Spinal cord (tissue), 10 donors: ENCODE measurements at places on chromosomes 3 and 15.

DNA sequence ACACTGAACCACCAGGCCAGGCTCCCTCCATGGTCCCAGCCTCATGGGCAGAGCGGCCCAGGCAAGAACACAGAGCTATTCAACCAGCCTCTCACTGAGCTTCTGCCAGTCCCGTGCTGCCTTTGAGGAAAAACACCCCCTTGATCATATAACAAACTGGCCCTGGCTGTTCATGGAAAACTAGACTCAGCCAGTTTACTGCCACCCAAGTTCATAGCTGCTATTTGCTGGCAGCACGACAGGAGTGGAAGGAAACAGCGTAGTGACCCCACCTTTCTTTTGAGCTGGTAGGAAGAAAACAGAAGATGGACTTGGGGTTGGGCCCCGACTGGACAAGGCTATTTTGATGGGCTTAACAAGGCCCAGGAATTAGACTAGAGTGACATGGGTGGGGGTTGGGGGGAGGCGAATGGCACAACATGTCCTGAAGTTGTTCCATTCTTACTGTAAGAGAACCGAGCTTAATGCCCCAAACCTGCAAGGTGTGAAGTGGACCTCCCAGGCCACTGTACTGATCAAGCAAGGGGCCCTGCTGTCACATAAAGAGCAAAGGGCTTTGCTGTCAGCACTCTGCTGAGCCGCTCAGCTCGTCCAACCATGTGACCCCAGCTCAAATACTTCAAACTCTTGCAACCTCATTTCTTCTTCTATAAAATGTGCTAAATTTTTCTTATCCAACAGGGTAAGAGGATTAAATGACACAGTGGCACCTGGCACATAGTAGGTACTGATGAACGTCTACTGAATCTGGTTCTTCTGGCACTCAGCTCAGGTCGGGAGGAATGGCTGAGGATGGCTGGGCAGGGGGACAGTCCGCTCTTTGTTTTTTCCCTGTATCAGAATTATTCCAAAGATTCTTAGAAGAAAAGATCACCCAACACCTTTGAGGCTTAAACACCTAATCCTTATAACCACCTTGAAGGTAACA lies 1.6 kb downstream of the FBXL22 start:
- peak; percentile 29 for DNase-seq

- no peak for DNase-seq
Measured at GRCh38 chr15:38876621-38877020, 312.0 kb upstream of the RASGRP1 start.

DNA sequence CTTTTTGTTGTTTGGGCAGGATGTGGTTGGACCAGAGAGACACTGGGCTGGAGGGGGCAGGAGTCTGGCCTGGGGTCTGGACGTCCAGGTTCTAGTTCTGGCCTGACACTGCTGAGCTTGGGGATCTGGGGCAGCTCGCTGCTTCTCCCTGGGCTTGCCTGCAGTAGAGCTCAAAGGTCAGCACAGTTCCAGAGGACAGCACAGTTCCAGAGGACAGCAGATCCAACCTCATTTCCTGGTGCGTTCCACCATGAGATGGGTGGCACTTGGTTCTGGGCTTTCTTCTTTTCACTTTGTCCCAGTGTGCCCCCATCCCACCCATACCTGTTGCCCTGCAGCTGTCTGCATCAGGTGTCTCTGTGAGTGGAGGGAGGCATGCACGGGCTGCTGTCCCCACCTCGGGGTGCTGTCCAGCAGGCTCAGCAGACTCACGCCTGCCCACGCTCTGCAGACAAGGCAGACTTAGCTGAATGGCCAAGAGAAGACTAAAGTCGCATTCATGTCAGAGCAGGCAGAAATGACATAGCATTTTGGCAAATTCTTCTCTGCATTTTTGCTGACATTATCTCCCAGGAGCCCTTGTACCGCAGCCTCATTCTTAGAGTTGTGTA lies 16.7 kb downstream of the CACNA2D3 start:
- no peak for DNase-seq

DNA sequence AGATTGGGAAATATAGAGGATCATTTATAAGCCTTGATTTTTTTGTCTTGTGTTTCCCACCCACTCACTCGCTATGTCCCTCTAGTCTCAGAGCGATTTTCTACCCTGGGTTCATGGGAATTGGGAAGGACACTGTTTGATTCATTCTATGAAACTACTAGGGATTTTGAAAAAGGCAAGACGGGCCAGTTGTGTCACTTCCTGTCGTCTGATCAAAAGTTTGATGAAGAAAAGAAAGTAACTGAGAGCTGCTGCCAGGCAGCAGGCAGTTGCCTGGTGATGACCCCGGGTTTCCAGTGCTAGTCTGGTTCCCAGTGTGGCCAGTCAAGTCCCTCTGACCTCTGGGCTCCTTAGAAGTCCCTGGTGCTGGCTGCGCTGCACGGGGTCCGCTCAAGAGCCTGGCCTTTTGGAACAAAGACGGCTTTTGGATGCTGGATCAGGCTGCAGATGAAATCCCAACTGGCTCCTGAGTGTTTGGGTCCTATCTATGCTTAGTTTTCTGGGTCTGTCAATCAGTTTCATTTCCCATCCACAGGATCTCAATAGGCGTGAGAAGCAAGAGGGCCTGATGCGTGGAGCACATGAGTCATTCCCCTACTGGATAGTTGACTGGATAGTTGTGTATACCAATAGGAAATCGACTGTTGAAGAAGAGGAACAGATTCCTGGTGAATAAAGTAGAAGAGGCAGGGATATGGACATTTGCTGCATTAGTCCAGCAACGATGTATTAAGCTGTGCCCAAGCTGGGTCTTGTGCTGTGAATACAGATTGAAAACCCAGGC lies 89.7 kb downstream of the EEFSEC start:
- DNase-seq: no peak

GRCh38 chr15:93449798-93450197 lies 360.8 kb upstream of the RGMA start:
- no peak for DNase-seq

- DNase-seq: peak; percentile 48
Measured at GRCh38 chr3:160661660-160662059, 15.3 kb upstream of the ARL14 start.

- no peak for DNase-seq
Measured at GRCh38 chr3:108106449-108106848, 15.6 kb upstream of the CD47 start.

DNA sequence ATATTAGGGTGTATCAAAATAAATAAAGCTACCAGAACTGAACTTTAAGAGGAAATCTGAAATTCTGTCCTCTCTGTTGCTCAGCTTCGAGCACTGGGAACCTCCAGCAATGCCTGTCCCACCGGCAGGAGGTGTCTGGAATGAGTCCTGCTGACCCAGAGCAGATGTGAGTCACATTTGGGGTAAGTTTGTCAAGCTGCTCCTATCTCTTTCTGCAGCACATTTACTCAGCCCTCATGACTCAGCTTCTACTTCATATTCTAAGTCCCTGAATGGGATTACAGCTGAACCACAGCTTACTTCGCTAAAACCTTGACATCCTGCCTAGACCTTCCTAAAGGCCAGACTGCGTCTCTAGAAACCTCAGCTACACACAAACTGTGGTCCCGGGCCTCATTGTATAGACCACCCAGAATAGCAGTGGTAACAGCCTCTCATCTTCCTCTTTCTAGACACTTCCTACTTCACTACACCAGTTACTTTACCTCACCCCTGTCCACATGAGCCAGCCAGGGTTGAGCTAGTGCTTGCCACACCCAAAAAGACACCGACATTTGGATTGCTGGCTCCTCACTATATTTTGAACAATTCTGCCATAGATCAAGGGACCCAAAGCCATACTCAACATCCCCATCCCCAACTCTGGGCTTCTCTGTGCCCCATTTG lies 109.6 kb upstream of the TMCO5A start:
- no peak for DNase-seq

GRCh38 chr3:63976872-63977200 lies 46.5 kb downstream of the PSMD6 start:
- DNase-seq: no peak

DNA sequence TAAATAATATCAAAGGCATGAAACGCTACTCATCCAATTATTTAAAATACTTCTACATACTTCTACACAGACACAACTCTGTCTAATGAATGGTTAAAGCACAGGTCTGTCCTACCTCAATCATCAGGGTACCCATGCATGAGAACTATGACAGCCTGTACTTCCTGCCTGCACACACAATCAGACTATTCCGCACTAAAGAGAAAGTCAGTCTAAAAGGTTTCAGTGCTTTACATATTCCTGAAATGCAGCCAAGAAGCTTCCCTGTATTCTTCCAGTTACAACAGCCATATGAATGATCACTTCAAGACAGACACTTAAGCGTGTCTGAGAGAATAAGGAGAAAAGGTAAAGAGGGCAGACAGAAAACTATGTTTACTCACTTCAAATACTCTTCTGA lies 58.8 kb downstream of the TUBGCP4 start:
- no peak for DNase-seq

DNA sequence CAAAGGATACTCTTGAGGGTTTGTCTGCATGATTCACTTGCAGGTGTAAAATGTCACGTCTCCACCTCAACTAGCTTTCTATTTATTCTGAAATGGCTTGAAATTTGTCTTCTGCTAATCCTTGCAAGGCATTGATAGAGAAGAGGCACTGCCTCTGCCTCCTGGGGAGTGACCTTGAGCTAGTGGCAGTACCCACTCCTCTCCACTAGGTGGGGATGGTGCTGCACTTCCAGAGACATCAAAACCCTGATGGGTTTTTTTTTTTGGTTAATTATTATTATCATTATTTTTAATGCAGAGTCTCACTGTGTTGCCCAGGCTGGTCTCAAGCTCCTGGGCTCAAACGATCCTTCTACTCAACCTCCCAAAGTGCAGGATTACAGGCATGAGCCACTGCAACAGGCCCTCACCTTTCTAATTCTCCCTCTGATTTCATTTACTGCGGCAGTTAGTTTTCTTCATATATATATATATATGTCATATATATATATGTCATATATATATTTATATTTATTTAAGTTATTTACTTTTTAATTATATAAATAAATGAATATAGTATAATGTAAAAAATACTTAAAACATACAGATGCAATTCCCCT lies 117.6 kb upstream of the EIF1B start:
- peak; percentile 15 for DNase-seq

GRCh38 chr3:73933585-73933984 lies 308.8 kb upstream of the PDZRN3 start:
- no peak for DNase-seq

DNA sequence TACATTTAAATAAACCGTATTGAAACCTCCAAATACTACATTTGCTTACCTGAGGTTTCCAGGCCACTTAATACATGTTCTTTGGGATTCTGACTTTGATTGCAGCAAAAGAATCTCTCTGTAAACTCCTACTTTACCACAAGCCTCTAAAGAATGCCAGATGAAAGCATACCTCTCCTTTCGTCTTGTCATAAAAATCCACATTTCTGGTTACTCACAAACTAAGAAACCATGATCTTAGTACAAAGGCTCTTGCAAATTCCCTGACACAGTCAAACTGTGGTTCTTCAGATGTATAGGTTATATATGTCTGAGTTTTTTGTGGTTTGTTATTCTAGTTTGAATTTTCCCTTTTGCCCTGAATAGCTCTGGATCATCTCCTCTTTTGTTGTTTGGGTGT lies 188.4 kb downstream of the RAP2B start:
- DNase-seq: no peak

DNA sequence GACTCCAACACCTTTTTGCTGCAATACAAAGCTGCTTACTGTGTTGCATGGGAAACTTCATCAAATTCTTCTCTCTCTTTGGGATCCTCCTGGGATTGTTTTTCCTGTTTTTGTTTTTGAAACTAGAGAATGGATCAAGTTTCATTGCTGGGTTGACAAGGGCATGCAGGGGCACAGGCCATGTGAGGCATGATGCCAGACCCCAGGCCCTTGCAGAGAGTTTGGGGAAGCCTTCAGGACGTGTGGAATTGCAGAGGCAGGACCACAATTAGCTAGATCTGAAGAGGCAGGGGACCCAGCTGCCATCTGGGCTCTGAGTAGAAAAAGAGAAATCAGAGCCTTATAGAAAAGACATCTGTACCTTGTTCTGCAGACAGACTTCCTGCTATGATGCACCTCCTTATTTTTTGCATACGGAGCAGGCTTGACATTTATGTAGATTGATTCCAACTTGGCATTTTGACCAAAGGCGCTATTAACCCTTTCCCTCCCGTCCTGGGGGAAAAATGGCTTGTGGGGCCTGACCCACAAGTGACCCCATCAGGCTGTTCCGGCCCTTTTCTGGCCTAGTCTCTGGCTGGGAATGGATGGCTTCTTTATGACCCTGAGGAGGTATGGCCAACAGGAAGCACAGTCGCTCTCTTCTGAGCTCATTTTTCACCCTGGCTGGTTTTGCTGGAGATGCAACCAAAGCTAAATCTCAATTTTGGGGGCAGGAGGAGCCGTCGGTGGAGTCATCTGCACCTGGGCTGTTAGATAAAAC lies 44.3 kb upstream of the CHRNB4 start:
- no peak for DNase-seq

GRCh38 chr3:45499529-45499928 lies 95.0 kb upstream of the LIMD1 start:
- DNase-seq: no peak

- no peak for DNase-seq
Measured at GRCh38 chr3:132134611-132135010, 99.8 kb upstream of the CPNE4 start.

GRCh38 chr15:50415752-50416404 lies 8.3 kb upstream of the USP8 start:
- DNase-seq: no peak

GRCh38 chr3:151768393-151768930 lies 34.7 kb downstream of the AADACL2 start:
- no peak for DNase-seq

DNA sequence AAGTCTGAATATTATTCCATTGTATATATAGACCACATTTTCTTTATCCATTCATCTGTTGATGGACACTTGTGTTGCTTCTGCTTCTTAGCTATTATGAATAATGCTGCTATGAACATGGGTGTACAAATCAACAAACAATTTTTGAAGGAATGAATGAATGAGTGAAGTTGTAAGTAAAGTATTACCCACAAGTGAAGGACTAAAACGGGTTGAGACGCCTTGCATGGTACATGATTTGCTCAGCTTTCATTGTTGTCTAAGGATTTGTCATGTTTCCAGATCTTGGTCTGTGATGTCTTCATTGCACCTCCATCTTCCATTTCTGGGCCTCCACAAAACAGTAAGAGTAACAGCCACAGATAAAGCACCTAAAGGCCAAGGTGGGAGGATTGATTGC lies 20.5 kb downstream of the IFT122 start:
- DNase-seq: no peak

- no peak for DNase-seq
Measured at GRCh38 chr15:37135225-37135624, 34.9 kb upstream of the MEIS2 start.

GRCh38 chr3:157263027-157263426 lies 103.1 kb upstream of the CCNL1 start:
- DNase-seq: no peak

- DNase-seq: no peak
Measured at GRCh38 chr3:4356220-4356540, 53.0 kb downstream of the SETMAR start.

GRCh38 chr15:70812827-70813364 lies 41.1 kb downstream of the LARP6 start:
- no peak for DNase-seq
